ENCODE measurements at places on chromosomes 7 and 10.

DNA sequence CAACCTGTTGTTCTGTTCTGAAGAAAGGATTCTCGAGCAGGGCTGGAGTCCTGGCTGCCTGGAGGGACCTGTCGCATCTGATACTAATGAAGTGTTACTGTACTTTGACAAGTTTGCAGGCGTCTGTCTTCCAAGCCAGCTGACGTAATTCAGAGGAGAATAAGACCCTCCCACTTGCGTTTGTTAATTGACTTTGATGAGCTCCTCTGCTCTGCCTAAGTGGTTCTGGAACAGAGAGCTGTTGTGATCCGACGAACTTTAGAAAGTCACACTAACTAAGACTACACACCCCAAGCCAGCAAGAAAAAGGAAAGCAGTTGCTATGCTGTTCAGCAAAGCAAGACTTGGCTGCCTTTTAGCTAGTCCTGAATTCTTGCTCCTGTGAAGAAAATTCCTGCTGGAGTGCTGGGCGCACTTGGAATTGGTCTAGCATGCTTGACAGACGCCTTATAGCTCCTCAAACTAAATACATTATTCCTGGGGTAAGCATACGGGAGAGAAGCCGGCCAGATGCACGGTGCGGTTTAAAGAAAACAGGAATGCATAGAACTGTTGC, 200.3 kb downstream of the CACNB2 start:
- DNase-seq, result no peak

DNA sequence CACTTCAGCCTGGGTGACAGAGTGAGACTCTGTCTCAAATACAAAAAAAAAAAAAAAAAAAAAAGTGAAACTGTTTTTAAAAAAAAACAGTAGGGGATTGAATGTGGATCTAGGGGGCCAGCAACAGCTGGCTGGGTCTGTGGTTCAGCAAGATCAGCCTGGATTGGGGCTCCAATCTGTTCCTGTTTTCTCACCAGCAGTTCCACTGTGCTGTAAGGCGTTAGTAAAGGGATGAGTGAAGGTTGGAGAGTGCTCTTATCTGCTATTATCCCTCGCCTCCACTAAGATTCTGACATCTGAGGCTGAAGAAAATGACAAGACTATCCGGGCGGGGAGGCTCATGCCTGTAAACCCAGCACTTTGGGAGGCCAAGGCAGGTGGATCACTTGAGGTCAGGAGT, 41.6 kb upstream of the GTF2IRD1 start:
- DNase-seq, result no peak

DNA sequence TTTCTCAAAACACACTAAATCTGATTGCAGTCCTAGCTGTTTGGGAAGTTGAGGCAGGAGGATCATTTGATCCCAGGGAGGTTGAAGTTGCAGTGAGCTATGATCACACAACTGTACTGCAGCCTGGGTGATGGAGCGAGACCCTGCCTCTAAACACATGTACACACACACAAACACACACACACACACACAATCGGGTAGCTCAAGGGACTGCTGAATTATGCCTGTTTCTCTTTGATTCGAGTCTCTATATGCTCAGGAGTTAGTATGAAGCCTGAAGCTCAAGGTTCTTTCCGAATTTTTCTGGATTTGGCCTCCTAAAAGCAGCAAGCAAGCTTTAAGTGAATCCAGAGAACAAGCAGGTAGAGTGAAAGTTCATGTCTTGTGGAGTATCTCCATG, 22.5 kb downstream of the PRTFDC1 start:
- no peak for DNase-seq

DNA sequence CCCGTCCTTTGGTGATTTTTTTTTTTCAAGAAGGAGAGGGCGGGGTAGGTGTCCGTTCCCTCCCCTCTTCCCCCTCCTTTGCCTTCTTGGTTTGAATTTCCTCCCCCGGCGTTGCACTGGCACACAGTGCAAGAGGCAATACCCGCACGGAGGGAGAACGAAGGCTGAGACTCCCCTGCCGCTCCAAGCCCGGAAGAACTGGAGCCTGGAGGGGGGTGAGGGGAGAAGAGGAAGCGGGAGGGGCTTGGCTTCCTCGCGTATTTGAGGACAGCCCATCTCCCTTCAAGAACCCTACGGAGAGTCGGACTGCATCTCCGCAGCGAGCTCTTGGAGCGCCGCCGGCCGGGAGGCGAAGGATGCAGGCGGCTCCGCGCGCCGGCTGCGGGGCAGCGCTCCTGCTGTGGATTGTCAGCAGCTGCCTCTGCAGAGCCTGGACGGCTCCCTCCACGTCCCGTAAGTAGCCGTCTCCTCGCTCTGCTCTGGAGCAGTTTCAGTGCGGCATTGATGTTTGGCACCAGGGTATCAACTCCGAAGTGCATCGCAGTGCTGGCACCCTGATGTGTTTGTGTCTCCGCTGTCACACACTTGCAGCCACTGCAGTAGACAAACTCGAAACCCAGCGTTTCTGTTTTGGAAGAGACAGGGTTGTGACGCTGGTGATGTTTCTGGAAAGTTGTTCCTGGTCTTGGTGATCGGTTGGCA, at the start of gene CNTNAP2:
CNTNAP2 (plus strand) TSS at position 281 of the 702 bp plus-strand sequence; CDS start at position 357, 76 bp downstream.
- DNase-seq, result no peak

DNA sequence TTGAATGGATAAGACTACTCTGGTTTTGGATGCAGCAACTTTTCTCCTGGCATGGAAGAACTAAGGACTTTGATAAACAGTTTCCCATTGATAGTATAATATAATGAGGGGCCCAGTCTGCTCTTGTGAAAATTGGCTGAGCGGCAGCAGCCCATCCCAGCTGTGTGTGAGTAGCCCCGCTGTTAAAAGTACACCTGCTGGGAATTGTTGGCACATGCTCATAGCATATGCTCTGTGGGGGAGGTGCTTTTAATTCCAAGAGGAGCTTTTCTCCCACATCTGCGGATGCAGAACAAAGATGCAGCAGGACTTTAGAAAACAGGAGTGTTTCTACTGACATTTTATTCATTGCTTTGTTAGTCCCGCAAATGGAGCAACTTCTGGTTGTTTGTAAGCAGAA, 19.0 kb downstream of the SRI start:
- DNase-seq, result no peak

- DNase-seq, result no peak
Observed at GRCh38 chr10:44176311-44176710, 208.6 kb downstream of the CXCL12 start.

DNA sequence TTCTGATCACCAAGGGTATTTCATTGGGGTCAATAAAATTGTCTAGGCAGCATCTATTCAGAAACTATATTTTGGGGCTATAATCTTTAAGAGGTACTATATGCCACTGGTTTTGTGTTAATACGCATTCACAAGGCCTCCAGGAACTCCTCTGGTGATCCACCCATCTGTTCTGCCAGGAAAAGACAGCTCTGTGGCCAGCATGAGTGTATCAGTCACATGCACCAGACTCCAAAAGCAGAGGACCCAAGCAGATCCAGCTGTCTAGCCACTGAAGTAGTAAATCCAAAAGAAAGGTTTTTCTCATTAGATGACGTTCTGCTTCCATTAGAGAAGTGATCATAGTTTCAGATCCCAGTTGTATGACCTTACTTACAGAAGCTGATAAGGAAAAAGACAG, 199.6 kb upstream of the CELF2 start:
- no peak for DNase-seq

GRCh38 chr7:41571573-41571972, 131.3 kb downstream of the INHBA start:
- no peak for DNase-seq

DNA sequence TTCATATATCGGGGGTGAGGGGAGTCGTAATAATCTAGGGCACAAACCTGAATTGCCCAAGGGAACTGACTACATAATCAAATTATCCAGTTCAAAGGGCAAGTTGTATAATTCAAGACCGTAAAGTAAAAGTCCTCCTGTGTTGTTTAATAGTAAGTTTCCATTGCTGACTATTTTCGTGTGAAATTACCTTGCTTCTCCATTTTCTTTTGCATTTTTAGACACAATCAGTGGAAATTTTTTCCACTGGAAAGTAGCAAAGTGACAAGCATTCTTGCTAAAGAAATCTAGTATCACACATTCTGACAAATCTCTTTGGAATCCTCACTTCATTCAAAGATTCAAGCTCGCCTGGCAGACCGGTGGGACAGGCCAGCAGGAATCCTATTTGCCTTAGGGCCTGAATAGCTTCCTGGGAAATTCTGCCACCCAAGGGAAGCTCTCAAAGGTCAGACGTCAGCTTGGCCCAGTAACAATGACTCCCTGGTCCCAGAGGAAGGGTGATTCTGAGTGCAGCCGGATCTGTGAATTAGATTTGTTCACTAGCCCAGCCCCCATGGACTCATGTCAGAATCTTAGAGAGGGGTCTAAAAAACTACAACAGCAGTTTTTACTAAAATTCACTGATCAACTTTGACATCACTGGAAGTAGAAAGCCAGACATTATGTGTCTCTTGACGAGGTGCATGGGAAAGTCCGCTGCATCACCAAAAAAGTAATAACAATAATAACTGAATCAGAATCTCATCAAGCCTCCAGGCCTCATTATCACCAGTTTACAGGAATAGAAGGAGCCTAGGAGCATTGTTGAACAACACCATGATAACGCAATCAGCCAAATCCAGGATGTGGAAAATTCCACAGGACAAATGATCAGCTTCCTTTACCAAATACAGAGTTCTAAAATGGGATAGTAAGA, 161.0 kb downstream of the SKIDA1 start:
- no peak for DNase-seq

DNA sequence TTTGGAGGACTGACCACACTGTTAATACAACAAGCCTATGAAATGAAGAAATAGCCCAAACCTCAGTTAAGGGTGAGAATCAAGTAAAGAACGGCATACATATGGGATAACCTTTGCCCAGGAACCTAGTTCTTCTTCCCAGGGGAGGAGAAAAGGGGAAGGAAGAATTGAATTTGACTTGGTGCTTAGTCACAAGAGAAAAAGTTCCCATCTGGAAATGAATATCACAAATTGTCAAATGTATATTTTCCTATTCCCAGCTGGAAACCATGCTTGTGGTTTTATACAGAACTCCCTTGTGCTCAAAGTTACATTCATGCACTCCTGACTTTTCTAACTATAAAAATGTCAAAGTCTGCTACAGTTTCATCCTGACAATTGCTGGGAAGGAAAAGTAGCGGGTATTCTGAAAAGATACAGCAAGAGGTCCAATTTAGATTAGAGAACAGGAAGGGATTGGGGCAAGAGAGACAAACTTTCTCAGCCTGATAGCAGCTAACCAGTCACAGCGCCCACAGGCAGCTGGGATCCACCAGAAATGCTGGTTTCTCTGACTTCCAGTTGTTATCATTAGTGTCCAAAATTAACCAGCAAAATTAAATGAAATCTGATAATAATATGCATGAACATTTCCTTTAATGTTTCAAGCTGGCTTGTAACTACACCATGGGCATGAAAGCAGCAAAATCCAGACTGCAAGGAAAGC, 18.6 kb upstream of the GSAP start:
- no peak for DNase-seq

GRCh38 chr7:155228459-155228845, 69.2 kb upstream of the INSIG1 start:
- no peak for DNase-seq

DNA sequence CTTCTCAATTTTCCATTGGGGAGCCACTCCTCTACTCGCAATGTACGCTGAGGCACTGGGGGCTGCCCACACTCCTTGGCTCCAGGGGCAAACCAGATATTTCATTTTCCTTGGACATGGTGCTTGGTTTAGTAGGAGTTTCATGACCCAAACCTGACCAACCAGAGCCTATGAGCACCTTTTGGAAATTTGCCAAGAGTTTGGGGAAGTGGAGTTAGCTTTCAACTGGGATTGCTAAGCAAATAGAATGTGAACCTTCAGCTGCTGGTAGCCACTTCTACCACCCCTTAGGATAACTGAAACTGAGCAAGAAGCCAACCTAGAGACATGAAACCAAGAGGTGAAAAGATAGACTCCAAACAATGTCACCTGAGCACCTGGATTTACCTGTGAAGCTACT, 74.9 kb upstream of the COL13A1 start:
- DNase-seq, result no peak

DNA sequence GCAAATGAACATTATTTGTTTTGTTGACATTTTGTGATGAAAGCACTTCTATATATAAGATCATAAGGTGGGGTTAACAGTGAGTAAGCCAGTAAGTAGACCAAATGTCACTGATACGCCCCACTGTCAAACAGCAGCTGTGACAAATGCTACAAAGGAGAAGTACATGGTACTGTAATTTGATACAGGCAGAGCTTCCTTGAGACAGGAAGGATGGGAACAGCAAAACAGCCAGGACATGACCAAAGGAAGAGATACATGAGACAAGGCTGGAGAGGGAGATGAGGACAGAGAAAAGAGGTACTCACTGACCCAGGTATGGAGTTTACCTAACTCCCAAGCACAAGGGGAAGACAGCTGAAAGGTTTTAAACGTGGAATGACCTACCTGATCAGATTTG, 127.0 kb downstream of the SRPK2 start:
- DNase-seq, result no peak

DNA sequence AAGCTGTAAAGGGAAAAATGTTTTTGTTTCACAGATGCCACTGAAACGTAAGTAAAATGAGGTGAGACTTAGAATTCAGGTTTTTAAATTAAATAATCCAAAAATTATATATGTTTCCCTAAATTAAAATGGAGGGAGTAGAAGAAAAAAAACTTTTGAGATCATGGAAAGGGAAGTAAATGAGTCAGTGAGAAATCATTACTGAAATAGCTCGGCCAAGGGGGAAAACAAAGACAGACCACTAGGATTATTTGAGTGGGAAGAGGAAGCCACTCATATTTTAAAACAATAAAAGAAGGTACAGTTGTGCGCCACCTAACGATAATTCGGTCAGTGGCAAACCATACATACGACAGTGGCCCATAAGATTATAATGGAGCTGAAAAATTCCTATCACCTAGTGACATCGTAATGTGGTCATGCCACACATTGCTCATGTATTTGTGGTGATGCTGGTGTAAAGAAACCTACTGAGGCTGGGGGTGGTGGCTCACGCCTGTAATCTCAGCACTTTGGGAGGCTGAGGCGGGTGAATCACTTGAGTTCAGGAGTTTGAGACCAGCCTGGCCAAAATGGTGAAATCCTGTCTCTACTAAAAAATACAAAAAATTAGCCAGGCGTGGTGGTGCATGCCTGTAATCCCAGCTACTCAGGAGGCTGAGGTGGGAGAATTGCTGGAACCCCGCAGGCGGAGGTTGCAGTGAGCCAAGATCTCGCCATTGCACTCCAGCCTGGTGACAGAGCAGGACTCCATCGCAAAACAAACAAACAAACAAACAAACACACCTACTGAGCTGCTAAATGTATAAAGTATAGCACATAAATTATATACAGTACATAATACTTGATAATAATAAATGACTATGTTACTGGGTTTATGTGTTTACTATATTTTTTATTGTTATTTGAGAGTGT, 64.7 kb downstream of the MKX start:
- DNase-seq, result no peak

- DNase-seq, result no peak
Observed at GRCh38 chr7:10708447-10708846, 265.2 kb upstream of the PHF14 start.

Data from stimulated activated CD8-positive, alpha-beta memory T cell treated with anti-CD3 and anti-CD28 coated beads, Interleukin-12 subunit alpha, Interleukin-12 subunit beta, amount 100 ng/mL, for 4 hours (primary cell).